ENCODE measurements at places on chromosomes 16 and 17.
A peak's percentile ranks its signal among the peaks of the same experiment; 100 is the strongest.

GRCh38 chr17:57424777-57425188 lies 168.5 kb downstream of the MSI2 start:
- DNase-seq: no peak

DNA sequence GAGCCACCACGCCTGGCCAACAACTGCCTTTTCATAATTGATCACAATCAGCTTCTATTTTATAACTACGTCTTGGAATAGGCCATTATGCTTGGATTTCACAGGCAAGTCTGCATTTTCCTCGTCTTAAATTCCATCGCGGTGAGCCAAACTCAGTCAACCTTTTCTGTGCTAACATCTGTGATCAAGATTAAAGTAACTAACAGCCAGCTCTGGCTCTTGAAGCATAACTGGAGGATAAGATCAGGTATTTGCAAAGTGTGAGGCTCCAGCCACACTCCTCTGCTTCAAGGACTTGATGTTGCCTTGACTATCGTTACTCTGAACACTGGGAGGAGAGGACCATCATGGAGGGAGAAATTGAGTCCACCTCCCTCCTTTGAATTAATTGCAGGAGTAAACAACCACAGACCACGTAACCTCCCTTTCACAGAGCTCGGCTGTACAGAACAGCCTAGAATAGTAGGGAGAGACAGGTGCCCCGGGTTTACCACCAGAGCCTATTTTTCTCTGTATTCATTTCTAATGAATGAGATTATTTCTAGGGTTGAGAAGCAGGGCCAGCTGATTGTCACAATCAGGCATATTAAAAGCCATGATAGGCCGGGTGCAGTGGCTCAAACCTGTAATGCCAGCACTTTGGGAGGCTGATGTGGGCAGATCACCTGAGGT lies 143.0 kb downstream of the XYLT1 start:
- DNase-seq: no peak

- no peak for DNase-seq
Measured at GRCh38 chr17:44086364-44087311, 16.1 kb downstream of the G6PC3 start.

DNA sequence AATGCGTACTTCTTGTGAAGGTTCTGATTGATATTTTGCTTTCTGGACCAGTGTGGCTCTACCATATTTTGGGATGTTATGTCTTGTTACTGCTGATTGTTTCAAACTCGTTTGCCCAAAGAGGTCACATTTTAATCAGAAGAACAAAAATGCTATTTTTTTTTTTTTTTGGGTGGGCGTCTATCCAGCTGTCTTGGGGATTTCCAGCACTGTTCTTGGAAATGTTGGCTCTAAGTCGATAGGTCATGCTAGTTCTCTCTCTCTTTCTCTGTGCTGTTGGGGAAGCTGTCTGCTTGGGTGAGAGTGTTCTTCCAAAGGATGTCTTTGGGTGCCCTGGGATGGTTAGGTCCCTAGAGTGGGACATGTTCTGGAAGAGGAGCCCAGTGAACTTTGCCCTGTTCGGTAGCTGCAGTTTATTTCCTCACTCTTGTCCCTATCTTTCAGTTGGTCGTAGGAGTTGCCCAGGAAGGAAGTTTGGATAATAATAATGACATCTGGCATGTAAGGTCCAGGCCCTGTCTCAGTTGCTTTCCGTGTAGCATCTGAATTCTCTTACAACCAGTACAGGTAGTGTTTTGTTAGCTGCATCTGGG lies 2.9 kb downstream of the IRF8 start:
- no peak for DNase-seq

DNA sequence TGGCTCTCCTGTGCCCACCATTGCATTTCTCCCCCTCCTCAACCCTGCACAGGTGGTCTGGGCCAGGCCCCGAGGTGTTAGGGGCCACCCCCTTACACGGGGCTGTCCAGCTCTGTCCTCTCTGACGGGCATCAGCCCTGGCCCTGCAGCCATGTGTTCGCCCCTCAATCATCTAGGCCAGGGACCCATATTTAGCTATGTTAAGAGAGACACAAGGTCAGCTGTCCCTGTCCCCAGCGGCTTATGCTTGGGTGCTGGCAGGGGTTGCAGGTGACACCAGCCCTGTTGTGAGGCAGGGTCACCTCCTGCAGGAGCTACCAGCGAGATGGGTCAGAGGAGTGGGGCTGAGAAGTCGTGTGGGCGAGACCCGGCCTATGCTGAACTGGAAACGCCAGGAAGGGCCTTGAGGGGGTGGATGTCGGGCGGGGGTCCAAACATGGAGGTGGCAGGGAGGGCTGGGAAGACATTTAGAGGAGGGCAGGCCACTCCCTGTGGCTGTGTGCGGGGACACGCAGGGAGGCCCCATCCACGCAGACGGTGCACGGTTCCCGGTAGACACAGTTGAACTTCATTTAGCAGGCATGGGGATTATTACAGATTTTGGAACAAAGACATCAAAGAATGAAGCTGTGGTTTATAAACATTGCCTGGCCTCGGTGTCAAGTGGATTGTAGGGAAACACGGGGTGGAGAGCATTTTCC lies 133.2 kb upstream of the CHMP6 start:
- no peak for DNase-seq

- DNase-seq: no peak
Measured at GRCh38 chr16:16108759-16109158, 114.5 kb downstream of the ABCC6 start.

- DNase-seq: no peak
Measured at GRCh38 chr17:82978765-82979349, 100.6 kb upstream of the METRNL start.

GRCh38 chr16:85635545-85636140 lies 22.5 kb downstream of the GSE1 start:
- DNase-seq: no peak

DNA sequence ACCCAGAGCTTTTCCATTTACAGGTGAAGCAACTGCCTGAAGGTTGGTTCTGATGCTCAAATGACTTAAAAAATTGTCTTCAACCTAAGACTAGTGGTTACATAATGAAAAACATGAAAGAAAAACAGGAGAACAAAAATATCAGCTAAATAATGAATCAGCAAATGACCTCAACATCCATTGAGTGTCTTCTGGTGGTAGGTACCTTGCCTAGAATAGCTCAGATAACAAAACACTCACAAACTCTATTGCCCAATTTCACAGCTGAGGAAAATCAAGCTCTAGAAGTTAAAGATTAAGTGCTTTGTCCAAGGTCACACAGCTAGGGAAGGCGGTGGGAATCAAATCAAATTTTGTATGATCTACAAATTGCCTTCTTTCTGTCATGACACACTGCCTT lies 304.6 kb upstream of the CDH11 start:
- DNase-seq: no peak

DNA sequence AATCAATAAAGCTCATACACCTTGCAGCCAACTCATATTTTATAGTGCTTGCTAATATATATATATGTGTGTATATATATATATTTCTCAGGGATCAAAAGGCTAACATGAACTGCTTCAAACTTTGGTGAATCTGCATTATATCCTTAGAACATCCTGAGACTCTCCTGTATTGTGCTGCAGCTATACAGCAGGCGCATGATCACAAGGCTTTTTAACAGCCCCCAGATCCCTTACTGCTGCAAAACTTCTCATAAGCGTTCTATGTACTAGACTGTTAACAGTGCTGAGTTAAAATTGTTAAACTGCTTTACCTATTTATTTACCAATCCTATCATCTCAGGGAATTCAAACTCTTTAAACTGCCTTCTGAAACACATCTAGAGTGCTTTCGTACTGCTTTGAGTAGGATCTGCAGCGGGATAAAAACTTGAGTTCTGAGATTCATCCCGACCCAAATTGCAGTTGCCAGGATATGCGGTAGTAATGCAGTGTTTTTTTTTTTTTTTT lies 1.3 kb downstream of the GPATCH8 start:
- no peak for DNase-seq

GRCh38 chr17:43211480-43212402 lies at the start of gene TMEM106A:
TSS of gene TMEM106A (plus strand) at chr17:43211875. CDS start at chr17:43213042, 1,167 bp downstream.
- peak; percentile 35 for DNase-seq

- no peak for DNase-seq
Measured at GRCh38 chr16:11615748-11616447, 29.2 kb upstream of the LITAF start.

DNA sequence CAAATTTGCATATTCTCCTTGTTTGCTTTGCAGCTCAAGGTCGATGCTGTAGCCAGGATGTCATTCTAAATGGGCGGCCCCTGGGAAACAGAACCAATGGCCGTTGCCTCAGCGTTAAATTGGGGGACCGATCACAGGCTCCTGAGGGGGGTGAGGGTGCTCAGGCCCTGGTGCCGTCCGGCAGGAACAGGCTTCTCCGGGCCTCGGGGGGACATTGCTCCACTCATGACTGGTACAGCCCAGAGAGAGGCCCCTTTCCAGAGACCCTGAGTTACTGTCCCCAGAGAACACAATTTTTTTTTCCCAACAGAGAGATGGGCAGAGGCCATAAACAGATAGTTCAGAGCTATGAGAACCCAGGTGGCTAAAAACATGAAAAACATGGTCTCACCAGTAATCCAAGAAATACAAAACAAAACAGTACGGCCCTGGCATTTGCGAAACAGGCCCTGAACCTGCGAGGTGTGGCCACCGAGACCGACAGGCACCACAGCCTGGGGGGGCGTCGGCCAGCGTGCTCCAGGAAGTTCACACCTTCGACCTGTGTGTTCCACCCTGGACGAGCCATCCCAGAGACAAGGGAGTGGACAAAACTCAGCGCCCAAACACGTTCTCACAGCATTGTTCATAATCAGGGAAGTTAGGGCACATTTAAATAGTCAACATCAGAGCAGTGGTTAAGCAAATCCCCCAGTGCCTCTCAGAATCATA lies 82.8 kb downstream of the METRNL start:
- DNase-seq: no peak

DNA sequence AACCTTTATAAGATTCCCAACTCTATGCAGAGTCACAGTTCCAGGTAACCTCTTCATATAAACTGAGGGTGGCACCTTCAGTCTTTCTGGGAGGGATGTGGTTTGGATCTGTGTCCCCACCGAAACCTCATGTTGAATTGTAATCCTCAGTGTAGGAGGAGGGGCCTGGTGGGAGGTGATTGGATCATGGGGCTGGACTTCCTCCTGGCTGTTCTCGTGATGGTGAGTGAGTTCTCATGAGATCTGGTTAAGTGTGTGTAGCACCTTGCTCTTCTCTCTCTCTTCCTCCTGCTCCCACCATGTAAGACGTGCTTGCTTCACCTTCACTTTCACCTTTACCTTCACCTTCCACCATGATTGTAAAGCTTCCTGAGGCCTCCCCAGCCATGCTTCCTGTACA lies 30.5 kb downstream of the HS3ST2 start:
- no peak for DNase-seq

GRCh38 chr17:65228287-65228686 lies 91.1 kb downstream of the RGS9 start:
- no peak for DNase-seq

DNA sequence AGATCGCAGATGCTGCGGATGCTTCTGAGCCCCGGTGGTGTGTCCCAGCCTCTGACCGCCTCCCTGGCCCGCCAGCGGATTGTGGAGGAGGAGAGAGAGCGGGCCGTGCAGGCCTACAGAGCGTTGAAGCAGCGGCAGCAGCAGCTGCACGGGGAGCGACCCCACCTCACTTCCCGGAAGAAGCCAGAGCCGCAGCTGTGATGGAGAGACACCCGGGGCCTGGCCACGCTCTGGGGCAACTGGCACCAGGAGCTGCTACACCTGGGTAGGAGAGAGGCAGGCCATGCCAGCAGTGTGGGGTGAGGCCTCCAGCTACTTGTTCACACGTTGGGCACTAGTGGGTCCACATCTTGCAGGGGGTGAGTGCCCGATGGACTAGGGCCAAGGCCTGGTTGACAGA lies 6.0 kb downstream of the CCDC137 start:
- DNase-seq: no peak

DNA sequence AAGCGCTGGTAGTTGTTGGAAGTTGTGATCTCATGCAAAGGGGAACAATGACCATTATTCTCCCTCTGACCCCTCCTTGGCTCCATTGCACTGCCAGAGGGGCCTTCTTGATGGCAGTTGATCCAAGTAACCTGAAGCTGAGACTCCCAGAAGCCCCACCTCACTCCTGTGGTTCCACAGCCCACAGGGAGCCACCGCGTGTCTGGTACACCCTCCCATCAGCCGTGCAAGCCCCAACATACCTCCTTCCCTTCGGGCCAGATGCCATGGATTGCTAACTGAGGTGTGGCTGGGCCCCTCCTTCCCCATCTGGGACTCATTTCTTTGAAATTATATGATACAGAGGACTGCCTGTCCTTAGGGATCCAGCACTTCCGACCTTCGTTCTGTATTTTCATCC lies 17.8 kb downstream of the SAP30BP start:
- DNase-seq: no peak

- no peak for DNase-seq
Measured at GRCh38 chr16:89693931-89694783, 7.3 kb downstream of the SPATA2L start.

GRCh38 chr16:47599512-47599911 lies 138.4 kb downstream of the PHKB start:
- no peak for DNase-seq

- DNase-seq: no peak
Measured at GRCh38 chr16:52411011-52411410, 135.9 kb downstream of the TOX3 start.

- DNase-seq: no peak
Measured at GRCh38 chr17:20992987-20993862, 49.6 kb downstream of the USP22 start.

GRCh38 chr16:87002717-87003413 lies 314.3 kb downstream of the C16orf95 start:
- DNase-seq: no peak

DNA sequence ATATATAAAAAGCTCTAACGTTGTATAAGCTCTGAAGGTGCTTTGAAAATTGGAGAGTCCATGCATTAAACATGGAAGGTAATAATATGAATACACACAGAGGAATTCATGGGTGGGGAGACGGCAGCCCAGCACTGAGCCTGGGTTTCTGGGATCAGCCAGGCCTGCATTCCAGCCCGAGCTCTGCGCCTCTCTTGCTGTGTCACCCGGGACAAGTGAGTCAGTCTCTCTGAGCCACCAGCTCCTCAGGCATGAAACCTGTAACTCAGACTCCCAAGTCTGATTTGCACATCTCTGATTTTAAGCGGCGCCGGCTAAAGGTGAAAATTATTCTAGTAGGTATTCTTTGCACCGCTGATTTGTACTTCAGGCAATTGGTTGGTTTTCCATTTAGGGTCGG lies 238.8 kb downstream of the MRTFB start:
- no peak for DNase-seq
